Mesothelial cell of epicardium (in vitro differentiated cells): ENCODE measurements at places on chromosomes 7 and 10.

GRCh38 chr10:90887555-90887954 is 15.8 kb downstream of the RPP30 start:
- H3K4me1 ChIP-seq, result no peaks in the 10 kb centered on the region
- H3K4me3 ChIP-seq, result no peak overlapping the region
- peaks cover 30% of the 10 kb centered on the region for H3K36me3 ChIP-seq

GRCh38 chr7:98250789-98251188 is 1.2 kb downstream of the TECPR1 start:
- H3K4me3 ChIP-seq, result peak overlapping the region; percentile 92
- peaks cover 24% of the 10 kb centered on the region for H3K4me1 ChIP-seq
- H3K27ac ChIP-seq, result peak overlapping the region; percentile 59
- H3K36me3 ChIP-seq, result peaks cover 6% of the 10 kb centered on the region
- H3K27me3 ChIP-seq, result no peaks in the 10 kb centered on the region
- DNase-seq, result no peak

DNA sequence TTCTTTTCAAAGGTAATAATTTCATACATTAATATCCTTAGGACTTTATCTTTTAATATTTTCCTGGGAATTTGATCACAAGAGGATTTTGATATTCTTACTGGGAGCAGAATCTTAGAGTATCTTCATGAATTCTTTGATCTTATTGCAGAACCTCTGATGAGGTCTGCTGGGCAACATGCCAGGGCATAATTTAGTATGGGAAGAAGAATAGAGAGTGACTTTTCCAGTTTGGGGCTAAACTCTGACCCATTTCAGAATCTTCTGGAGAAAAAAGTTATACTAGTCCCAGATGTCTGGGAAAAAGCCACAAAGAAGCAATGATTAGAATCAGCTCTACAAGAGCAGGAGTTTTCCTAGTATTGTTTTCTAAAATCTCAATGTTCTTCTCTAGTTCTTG is 28.0 kb upstream of the RSU1 start:
- no peaks in the 10 kb centered on the region for H3K27me3 ChIP-seq
- H3K27ac ChIP-seq, result peak overlapping the region; percentile 44
- peaks cover 25% of the 10 kb centered on the region for H3K4me1 ChIP-seq
- DNase-seq, result no peak

- H3K27ac ChIP-seq, result no peak overlapping the region
- H3K4me3 ChIP-seq, result no peak overlapping the region
- H3K4me1 ChIP-seq, result peaks cover 6% of the 10 kb centered on the region
These were observed 173.5 kb downstream of the KMT2E start for GRCh38 chr7:105187302-105188169.

GRCh38 chr7:113054938-113055337 is 31.7 kb downstream of the GPR85 start:
- H3K27me3 ChIP-seq, result no peaks in the 10 kb centered on the region
- no peaks in the 10 kb centered on the region for H3K36me3 ChIP-seq
- no peak overlapping the region for H3K4me3 ChIP-seq
- no peaks in the 10 kb centered on the region for H3K4me1 ChIP-seq
- H3K27ac ChIP-seq, result no peak overlapping the region
- DNase-seq, result no peak

- H3K4me3 ChIP-seq, result no peak overlapping the region
- no peak for DNase-seq
- H3K36me3 ChIP-seq, result peaks cover 4% of the 10 kb centered on the region
- H3K27ac ChIP-seq, result no peak overlapping the region
- no peaks in the 10 kb centered on the region for H3K27me3 ChIP-seq
These were observed 959.5 kb downstream of the GRID1 start for GRCh38 chr10:85407088-85407487.

- no peak for DNase-seq
- H3K36me3 ChIP-seq, result no peaks in the 10 kb centered on the region
- no peak overlapping the region for H3K4me3 ChIP-seq
- H3K4me1 ChIP-seq, result peaks cover 8% of the 10 kb centered on the region
These were observed 22.2 kb upstream of the RASSF4 start for GRCh38 chr10:44937196-44938005.

GRCh38 chr10:22545643-22546042 is 168.7 kb downstream of the PIP4K2A start:
- H3K4me3 ChIP-seq, result no peak overlapping the region
- H3K36me3 ChIP-seq, result peaks cover 23% of the 10 kb centered on the region
- no peaks in the 10 kb centered on the region for H3K27me3 ChIP-seq
- H3K4me1 ChIP-seq, result peaks cover 7% of the 10 kb centered on the region
- H3K27ac ChIP-seq, result no peak overlapping the region

GRCh38 chr10:5639066-5639465 is 27.3 kb downstream of the ASB13 start:
- no peak for DNase-seq
- no peak overlapping the region for H3K27ac ChIP-seq
- no peaks in the 10 kb centered on the region for H3K27me3 ChIP-seq
- no peak overlapping the region for H3K4me3 ChIP-seq
- peaks cover 31% of the 10 kb centered on the region for H3K36me3 ChIP-seq

DNA sequence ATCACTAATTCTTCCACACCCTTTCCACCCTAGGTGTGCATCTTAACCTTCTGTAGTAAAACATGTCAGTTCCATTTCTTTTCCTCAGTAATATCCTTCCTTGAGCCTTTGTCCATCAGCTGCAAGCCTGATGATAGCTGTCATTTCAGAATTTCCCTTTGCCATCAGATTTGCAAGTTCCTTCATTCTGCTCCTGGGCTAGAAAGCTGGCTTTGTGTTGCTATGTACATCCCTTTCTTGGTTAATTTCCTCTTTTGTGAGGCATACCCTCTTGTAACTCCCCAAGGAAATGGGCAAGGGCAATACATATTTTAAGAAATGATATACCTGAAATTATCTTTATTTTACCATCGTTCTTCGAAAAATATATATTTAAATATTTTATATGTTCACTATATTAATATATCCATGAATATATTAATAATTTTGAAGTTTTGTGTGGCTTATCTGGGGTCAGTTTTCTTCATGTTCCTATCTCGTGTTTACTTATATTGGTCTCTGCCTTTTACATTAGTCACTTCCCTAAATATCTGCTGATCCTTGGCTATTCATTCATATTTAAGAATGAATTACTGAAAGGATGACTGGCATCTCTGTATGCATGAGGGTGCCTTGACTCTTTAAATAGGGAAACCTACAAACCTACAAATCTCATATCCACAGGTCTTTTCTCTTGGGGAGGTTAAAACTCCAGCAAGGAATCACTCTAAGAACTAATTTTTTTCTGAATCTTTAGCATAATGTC is 143.8 kb downstream of the ZNF22 start:
- H3K36me3 ChIP-seq, result no peaks in the 10 kb centered on the region
- no peak overlapping the region for H3K4me3 ChIP-seq
- peaks cover 32% of the 10 kb centered on the region for H3K27me3 ChIP-seq
- no peak overlapping the region for H3K27ac ChIP-seq

- H3K36me3 ChIP-seq, result no peaks in the 10 kb centered on the region
- no peak overlapping the region for H3K27ac ChIP-seq
- H3K4me1 ChIP-seq, result peaks cover 13% of the 10 kb centered on the region
- DNase-seq, result no peak
- no peak overlapping the region for H3K4me3 ChIP-seq
These were observed 76.4 kb downstream of the GRK5 start for GRCh38 chr10:119283818-119284217.

- DNase-seq, result no peak
- no peaks in the 10 kb centered on the region for H3K36me3 ChIP-seq
- H3K4me1 ChIP-seq, result peaks cover 15% of the 10 kb centered on the region
- no peaks in the 10 kb centered on the region for H3K27me3 ChIP-seq
These were observed 32.5 kb upstream of the TNS3 start for GRCh38 chr7:47614450-47614849.

DNA sequence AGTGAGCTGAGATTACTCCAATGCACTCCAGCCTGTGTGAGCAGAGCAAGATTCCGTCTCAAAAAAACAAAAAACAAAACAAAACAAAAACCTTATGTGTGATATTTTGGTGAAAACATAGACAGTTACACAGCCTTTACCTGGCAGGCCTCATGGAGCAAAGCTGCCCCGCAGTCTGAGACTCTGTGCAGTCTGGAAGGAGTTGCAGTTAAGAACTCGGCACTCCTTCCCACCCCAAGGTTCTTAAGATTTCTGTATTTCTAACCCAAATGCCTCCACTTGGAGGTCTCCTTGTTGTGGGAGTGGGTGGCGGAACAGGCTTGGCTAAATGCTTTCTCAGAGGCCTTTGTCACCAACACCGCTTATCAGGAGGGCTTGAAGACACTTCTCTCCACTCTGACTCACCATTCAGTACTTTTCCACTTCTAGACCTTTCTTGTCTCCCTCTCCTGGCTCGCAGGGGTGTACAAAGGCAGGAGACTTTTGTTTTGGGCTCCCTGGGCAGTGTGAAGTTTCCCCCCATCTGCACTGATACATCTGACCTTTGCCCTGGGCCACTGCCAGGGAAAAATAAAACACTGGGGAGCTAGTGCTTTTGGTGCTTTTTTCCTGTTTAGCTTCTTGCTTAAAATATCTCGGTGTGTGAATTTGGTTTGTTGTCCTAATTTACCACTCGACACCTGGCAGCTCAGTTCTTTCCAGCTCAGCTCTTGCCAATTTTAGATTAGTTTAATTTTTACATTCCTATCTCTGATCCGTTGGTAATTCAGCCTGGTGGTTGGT is 51.3 kb upstream of the MAGI2 start:
- H3K4me1 ChIP-seq, result peaks cover 23% of the 10 kb centered on the region
- H3K36me3 ChIP-seq, result no peaks in the 10 kb centered on the region
- no peak for DNase-seq
- no peak overlapping the region for H3K4me3 ChIP-seq
- H3K27me3 ChIP-seq, result no peaks in the 10 kb centered on the region

- no peaks in the 10 kb centered on the region for H3K36me3 ChIP-seq
- no peak for DNase-seq
- H3K4me1 ChIP-seq, result peaks cover 13% of the 10 kb centered on the region
- H3K4me3 ChIP-seq, result no peak overlapping the region
- H3K27ac ChIP-seq, result no peak overlapping the region
- peaks cover 34% of the 10 kb centered on the region for H3K27me3 ChIP-seq
These were observed 1017.6 kb downstream of the TYW1 start for GRCh38 chr7:68014031-68014736.

GRCh38 chr10:29873941-29874484 is 185.4 kb downstream of the JCAD start:
- H3K27ac ChIP-seq, result peak overlapping the region; percentile 83
- no peak overlapping the region for H3K4me3 ChIP-seq
- no peaks in the 10 kb centered on the region for H3K27me3 ChIP-seq

GRCh38 chr10:69505636-69506318 is 54.5 kb downstream of the TSPAN15 start:
- peaks cover 9% of the 10 kb centered on the region for H3K4me1 ChIP-seq
- peaks cover 16% of the 10 kb centered on the region for H3K27me3 ChIP-seq
- H3K36me3 ChIP-seq, result no peaks in the 10 kb centered on the region
- H3K27ac ChIP-seq, result no peak overlapping the region

DNA sequence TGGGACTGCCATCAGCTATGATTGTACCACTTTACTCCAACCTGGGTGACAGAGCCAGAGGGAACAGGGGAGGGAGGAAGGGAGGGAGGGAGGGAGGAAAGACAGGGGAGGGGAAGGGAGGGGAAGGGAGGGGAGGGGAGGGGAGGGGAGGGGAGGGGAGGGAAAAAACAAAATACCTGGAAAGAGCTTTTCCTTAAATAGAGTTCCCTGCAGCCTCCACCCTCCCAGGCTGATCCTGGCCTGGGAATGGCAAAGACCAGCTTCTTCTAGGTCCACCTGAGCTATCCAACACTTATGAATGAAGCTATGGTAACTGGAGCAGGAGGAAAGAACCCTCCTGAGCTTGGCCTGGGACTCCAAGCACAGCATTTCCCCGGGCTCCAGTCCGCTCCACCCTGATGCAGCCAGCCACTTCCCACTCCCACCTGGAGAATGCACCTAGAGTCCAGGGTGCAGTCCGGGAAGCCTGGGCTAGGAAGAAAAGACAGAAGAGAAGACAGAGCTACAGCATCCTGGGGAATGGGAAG is 66.1 kb downstream of the GRID1 start:
- no peak overlapping the region for H3K4me3 ChIP-seq
- no peaks in the 10 kb centered on the region for H3K4me1 ChIP-seq
- H3K36me3 ChIP-seq, result no peaks in the 10 kb centered on the region
- no peak for DNase-seq

GRCh38 chr10:62900829-62901571 is 84.8 kb upstream of the EGR2 start:
- H3K27me3 ChIP-seq, result peaks cover 36% of the 10 kb centered on the region
- H3K4me1 ChIP-seq, result no peaks in the 10 kb centered on the region
- no peak overlapping the region for H3K4me3 ChIP-seq
- no peaks in the 10 kb centered on the region for H3K36me3 ChIP-seq
